ENCODE measurements at places on chromosomes 3 and 15.

DNA sequence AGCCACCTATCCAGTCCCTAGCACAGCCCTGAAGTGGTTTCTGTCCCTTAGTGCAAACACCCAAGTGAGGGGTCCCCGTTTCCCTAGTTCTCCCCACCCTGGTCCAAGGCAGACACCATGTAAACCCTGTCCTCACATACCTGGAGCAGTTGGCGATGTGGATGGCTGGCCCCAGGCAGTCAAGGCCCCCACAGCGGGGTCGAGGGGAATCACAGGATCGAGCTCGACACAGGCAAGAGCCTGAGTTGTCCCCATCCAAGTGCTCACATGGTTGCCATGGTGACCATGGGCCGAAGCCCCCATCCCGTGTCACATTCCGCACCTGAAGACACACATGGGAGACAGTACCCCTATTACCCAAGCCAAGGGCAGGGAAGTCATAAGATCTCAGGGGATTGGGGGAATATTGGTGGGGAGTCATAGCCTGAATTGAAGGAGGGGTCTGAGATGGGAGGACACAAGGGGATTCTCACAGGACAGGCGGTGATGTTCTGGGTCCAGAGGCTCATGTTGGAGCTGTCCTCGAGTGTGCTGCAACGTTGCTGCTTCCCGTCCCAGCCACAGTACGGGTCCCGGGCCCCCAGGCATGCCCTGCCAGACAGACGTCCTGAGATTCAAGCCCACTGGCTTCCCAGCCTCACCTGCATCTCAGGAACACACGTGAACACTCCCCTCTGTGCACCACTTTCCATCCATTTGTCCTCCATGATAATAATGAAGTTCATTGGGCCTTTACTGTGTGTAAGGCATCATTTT is 112.1 kb downstream of the SEMA5B start:
- no peak for DNase-seq

DNA sequence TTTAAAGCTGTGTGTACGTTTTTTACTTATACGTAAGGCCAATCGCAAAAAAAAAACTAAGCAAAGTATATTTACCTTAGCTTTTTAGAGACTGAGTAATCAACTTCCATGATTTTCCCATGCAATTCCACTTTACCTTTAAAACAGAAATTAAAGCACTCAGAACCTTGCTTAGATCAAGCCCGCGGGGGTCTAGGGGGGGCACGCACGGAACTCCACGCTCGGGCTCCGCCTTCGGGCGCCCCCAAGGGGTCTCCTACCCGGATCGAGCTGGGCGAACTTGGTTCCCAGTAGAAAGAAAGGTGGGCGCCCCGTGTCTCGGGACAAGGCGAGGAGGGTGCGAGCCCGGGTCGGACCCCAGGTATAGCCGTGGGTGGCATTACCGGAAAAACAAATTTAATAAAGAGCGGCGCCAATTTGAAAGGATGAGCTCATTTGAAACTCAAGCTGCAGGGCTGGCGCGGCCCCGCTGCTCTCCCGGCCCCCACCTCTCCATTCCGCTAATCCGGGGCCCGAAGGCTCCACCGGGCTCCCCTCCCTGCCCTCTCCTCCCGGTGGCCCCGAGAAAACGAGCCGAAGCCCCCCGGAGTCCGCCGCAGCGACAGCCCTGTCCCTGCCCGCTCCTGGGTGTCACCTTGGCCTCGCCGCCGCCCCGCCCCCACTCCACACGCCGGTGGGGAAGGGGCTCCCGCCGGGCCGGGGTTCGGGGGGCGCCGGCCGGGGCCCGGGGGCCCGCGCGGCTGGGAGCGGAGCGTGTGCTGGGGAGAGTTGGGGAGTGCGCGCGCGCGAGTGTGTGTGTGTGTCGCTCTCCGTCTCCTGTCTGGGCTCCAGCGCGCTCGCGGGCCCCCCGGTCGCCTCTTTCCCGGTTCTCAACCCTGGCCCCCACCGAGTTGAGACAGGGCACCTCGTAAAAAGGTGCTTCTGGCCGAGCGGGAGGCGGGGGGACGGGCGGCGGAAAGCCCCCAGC is 1.5 kb downstream of the IGF2BP2 start:
- DNase-seq, result peak; percentile 19

GRCh38 chr15:69548395-69549180 is 96.0 kb downstream of the RPLP1 start:
- DNase-seq, result no peak

DNA sequence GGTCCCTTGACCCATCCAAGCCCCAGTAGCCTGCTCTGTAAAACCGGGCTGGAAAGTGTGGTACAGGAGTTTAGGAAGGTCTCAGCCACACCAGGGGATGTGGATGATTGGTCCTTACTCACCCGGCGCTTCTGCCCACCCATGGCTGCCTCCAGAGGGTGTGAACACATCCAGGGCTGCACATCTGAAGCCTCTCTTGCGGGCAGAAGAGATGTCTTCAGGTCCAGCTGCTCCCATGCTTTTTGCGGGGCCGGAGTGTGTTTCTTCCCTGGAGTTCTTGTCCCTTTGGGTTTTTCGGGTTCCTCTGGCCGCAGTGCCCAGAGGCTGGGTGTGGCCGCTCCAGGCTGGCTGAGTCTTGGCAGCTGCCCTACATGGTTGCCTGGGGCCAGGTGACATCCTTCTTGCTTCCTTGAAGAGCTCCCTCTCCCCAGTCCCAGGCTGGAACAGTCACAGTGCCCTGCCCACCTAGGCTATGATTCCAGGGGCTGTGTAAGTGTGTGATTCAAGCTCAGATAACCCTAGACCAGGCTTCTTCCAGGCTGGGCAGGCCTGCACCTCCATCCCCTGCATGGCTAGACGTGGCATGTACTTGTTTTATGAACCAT is 33.9 kb downstream of the HDAC11 start:
- DNase-seq, result no peak

DNA sequence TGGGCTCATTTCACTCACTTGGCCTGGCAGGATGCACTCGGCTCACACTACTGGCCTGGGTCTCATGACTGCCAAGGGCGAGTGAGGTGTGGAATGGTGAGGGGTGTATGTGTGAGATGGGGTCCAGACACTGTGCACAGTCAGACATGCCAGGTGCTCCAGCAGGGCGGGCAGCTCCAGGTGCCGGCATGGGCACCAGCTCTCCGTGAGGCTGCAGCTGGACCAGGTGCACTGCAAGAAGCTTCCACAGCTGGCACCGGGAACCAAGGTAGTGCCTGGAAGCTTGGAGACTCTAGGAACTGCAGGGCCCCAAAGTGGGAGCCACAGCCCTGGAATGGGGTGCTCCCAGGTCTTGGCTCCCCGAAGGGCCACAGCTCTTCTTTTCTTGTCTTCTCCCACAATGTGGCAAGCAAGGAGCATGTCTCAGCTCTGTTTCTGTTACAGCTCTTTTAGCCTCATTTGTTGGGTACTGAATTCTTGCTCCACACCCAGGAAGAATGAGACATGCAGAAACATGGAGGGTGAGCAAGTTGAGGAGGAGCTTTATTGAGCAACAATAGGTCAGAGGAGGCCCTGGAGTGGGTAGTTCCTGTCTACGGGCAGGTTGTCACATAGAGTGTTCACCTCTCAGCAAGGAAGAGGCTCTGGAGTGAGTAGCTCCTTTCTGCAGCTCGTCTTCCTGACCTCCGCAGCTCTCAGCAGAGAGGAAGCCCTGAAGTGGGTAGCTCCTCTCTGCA is 762.8 kb downstream of the CADM2 start:
- no peak for DNase-seq

DNA sequence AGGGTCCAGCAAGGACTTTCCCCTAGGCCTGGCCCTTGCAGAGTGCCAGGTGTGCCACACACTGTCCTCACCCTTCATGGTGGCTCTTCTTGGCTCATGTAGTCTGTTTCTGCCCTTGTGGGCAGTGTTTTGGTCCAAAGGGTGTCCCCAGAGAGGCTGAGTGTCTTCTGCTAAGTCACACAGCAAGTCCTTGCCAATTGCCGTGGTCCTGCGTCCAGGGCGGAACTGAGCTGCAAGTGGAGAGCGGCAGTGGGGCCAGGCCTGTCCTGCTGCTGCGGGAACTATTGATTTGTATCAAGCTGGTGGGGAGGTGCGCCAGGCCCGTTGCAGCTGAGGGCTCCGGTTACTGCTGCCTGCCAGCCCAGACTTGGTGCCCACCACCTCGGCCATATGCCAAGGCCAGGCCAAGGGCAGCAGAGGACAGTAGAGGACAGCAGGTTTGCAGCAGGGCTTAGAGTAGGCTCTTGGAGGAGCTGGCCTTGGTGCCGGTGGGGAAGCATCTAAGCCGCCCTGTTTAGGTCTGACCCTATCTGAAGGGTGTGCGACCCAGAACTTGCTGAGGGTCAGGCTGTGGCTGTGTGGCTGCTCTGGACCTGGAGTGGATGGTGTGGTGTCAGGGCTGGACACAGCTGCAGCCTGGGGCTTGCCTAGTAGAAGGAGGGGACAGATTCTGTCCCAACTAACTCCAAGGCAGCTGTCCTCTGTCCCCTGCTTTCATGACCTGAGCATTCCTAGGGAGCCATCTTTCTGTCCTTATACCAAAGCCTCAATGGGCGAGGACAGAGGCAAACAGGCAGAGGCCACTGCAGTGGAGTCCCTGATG is 4.5 kb downstream of the AMIGO3 start:
- no peak for DNase-seq

DNA sequence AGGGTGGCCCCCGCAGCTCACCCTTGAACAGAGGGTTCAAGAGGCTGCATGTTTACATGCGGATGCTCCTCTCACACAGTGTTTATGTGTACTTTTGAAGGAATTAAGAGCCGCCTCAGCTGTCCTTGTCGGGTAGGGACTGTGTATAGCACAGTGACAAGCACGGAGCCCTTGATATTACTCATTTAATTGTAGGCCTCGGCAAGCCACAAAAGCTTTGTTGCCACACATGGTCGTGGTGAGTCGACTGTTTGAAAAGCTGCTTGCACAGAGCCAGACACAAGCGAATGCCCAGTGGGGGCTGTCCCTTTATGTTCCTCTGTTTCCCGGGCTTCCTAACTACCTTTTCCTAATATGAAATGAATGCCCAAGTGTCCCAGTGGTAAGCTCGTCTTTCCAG is 4.5 kb downstream of the ESYT3 start:
- DNase-seq, result no peak

GRCh38 chr3:81621277-81621676 is 140.2 kb downstream of the GBE1 start:
- DNase-seq, result no peak

DNA sequence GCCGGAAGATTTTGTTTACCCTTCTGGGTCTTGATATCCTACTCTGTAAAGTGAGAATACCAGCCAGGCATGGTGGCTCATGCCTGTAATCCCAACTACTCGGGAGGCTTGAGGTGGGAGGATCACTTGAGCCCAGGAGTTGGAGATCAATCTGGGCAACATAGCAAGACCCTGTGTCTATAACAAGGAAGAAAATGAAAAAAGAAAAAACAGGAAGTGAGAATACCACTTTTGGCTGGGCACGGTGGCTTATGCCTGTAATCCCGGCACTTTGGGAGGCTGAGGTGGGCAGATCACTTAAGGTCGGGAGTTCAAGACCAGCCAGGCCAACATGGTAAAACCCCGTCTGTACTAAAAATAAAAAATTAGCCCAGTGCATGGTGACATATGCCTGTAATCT is 36.9 kb downstream of the SFMBT1 start:
- DNase-seq, result no peak

DNA sequence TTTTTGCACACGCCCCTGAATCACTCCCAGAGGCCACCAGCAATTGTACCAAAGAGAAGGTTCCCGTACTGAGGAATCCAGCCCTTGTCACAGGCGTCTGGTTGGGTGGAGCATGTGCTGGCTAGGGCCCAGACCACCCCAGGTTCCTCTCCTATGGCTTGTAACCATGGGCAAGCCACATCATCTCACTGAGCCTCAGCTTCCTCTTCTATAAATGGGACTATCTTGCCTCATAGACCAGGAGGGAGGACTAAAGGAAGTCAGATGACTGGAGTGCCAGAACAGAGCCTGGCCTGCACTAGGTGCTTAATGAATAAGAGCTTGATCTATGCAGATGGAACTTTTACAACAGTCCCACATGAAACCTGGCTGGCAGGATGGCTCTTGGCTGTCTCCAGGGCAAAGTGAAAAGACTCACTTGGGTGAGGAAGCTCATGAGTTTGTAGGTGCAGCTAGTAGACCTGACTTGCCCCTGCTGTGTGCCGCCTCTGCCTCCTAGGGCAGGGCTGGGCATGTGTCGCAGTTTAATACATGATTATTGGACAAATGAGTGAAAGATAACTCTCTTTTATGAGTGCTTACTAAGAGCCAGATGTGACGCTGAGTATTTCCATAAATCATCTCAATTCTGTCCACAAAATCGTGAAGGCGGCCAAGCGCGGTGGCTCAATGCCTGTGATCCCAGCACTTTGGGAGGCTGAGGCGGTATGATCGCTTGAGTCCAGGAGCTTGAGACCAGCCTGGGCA is 29.3 kb downstream of the CTSH start:
- no peak for DNase-seq

GRCh38 chr3:25665315-25666280 is 891 bp upstream of the TOP2B start:
- no peak for DNase-seq

- DNase-seq, result no peak
Measured at GRCh38 chr15:81023483-81024264, 23.0 kb downstream of the TLNRD1 start.

- no peak for DNase-seq
Measured at GRCh38 chr15:92724144-92724543, 68.6 kb upstream of the FAM174B start.

DNA sequence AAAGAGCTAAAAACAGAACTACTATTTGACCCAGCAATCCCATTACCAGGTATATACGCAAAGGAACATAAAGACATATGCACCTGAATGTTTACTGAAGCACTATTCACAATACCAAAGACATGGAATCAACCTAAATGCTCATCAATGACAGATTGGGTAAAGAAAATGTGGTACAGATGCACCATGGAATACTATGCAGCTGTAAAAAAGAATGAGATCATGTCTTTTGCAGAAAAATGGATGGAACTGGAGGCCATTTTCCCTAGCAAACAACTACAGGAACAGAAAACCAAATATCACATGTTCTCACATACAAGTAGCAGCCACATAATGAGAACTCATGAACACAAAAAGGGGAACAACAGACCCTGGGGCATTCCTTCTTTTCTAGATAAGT is 208.9 kb upstream of the LRRFIP2 start:
- DNase-seq, result no peak

- no peak for DNase-seq
Measured at GRCh38 chr15:24971772-24972171, 17.0 kb downstream of the SNRPN start.

DNA sequence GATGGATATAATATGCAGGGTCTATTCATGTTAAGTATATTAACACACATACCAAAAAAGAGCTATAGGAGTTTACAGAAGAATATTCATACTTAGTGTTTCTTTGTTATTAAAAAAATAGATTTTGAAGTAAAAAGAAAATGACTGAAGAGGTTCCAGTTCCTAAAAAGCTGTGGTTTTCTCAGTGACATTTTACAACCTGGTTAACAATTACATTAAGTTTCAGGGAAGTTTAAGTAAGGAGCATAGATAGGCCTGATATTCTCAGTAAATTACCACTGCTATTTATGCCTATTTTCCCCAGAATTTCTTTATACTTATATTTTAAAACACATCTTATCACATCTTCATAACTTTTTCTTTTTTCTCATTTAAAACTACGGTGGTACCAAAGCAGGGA is 43.6 kb upstream of the SPTSSB start:
- no peak for DNase-seq

GRCh38 chr15:64909546-64909945 is 2.2 kb upstream of the ANKDD1A start:
- no peak for DNase-seq
